ENCODE measurements at places on chromosomes 16 and 17.

- no peak for DNase-seq
These were observed 6.1 kb downstream of the KRT35 start for GRCh38 chr17:41474863-41475262.

- DNase-seq = no peak
These were observed 154.6 kb downstream of the NTN1 start for GRCh38 chr17:9175700-9176467.

DNA sequence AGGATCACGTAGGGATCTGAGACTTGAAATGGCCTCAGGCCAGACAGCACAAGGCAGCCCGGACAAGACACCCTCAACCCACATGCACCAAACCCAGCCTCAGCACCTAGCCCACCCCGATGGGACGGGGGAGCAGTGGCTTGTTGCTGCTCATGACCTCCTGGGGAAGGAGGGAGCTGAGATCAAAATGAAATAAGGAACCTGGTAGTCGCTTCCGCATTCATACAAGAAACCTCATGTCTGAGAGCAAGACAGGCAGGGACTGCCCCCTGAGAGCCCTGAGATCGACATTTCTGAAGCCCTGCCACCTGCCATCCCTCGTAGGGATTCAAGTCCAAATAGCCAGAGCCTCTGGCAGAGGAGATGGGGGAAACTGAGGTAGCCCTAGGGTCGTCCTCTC is 5.7 kb upstream of the CEP131 start:
- no peak for DNase-seq

GRCh38 chr17:16873174-16874035 is 98.5 kb downstream of the TNFRSF13B start:
- no peak for DNase-seq

GRCh38 chr16:5581908-5582307 is 484.3 kb upstream of the EEF2KMT start:
- no peak for DNase-seq

DNA sequence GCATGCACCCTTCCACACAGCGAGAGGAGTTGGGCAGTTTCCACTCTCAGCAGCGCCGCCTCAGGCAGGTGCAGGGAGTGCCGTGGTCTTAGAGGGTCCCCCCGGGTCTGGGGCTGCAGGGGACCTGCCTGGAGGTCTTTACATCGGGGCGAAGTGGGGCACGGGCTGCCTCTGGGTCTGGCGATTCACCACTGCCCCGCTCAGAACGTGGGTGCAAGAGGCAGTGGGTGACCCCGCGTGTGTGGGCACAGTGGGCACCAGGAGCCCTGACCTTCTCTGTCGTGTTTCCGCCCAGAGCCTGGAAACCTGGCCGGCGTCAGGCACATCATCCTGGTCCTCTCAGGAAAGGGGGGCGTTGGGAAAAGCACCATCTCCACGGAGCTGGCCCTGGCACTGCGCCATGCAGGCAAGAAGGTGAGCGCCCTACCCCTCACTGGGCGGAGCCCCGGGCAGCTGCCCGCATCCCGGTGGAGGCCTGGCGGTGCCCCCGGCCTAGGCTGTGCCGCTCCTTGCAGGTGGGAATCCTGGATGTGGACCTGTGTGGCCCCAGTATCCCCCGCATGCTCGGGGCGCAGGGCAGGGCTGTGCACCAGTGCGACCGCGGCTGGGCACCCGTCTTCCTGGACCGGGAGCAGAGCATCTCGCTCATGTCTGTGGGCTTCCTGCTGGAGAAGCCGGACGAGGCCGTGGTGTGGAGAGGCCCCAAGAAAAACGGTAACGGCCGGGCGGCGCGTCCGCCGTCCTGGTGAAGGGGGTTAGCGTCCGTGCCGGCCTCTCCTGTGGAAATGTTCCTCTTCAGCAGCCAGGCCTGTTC is 3.7 kb downstream of the NUBP2 start:
- DNase-seq = no peak

GRCh38 chr16:14284930-14285512 is 213.9 kb downstream of the MRTFB start:
- no peak for DNase-seq

- no peak for DNase-seq
These were observed 171.5 kb downstream of the IRF8 start for GRCh38 chr16:86070484-86070883.

GRCh38 chr16:53829186-53829747 is 125.3 kb downstream of the FTO start:
- DNase-seq = peak; percentile 32

GRCh38 chr16:72536723-72537435 is 364.9 kb upstream of the PMFBP1 start:
- DNase-seq = no peak

DNA sequence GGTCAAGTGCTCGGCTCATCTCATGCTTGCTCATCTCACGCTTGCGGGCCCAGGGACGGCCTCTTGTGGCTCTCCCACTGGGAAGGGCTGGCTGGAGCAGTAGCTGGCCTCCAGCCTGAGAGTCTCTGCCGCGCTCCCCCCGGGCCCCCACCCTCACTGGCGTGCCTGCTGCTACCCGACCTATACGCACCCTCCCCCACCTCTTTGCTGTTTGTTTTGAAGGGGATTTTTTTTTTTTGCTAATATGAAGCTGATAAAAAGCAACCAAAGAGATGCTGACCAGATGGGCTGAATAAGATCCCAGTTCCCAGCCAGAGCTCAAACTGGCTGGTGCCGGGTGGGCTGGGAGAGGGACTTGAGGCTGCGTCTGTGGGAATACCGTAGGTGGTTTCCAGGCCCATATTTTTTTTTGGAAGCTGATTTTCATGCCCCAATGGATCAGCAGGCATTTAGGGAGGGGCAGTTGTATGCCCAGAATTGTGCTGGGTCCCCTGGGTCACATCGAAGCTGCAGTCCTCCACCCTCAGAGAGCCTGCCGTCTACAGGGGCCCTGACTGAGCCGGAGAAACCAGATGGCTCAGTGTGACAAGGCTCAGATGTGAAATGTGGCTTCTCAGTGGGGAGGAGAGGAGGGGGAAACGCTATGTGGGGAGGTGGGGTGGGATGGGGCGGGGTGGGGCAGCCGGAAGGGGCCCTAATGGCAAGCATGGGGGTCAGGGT is 115.0 kb downstream of the RAP1GAP2 start:
- DNase-seq = no peak

- no peak for DNase-seq
These were observed 27.2 kb downstream of the MOSMO start for GRCh38 chr16:22035153-22035552.

DNA sequence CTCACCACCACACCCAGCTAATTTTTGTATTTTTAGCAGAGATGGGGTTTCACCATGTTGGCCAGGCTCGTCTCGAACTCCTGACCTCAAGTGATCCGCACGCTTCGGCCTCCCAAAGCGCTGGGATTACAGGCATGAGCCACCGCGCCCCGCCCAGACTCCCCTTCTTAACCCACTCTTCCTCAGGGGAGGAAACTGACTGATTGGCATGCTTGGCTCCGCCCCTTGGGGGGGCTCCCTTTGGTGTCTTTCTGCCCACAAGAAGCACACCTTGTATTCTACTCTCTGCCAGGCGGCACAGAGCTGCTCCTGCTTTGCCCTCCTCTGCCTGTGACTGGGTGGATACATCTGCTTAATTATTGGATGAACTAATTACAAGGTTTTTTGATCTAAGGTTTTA is 4.7 kb upstream of the ASGR2 start:
- no peak for DNase-seq

- DNase-seq = peak; percentile 38
These were observed 6.5 kb downstream of the TFAP4 start for GRCh38 chr16:4266372-4266771.

DNA sequence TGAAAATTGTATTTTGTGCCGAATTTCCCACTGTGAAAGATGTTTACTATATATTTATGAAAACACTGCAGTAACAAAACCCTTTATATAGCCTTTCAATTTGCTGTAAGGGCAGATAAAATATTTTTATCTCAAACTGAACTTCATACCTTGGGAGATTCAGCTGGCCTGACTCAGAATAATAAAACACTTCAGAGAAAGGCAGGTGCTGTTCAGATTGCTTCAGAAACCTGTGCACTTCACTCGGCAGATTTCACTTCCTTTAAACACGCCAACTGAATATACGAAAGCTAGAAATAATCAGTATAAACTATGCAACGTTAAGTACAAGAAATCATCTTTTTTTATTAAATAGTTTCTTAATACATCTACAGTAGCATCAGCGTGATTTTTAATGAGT is 839.1 kb upstream of the RBFOX1 start:
- no peak for DNase-seq

- DNase-seq = no peak
These were observed 228.9 kb downstream of the PMP22 start for GRCh38 chr17:15036238-15036637.

DNA sequence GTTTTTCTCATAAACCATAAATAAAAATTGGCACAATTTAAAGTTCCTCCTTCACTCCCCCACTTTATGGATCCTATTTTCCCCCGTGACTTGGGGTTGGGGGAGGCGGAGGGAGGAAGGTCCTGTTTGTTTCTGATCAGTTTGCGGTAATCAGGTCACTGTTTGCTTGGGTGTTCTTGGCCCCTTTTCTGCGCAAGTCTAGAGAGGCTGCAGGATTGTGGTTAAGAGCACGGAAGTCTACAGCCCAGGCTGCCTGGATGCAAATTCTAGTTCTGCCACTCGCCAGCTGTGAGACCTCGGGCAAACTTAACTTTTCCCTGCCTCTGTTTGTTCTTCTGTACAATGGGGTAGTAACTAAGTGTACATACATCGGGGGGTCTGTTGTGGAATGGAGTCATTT is 12.1 kb downstream of the ATP2C2 start:
- DNase-seq = no peak

- DNase-seq = no peak
These were observed 15.3 kb downstream of the CDH3 start for GRCh38 chr16:68660359-68660795.

GRCh38 chr16:57994778-57995177 is 5.7 kb downstream of the ZNF319 start:
- DNase-seq = peak; percentile 51

DNA sequence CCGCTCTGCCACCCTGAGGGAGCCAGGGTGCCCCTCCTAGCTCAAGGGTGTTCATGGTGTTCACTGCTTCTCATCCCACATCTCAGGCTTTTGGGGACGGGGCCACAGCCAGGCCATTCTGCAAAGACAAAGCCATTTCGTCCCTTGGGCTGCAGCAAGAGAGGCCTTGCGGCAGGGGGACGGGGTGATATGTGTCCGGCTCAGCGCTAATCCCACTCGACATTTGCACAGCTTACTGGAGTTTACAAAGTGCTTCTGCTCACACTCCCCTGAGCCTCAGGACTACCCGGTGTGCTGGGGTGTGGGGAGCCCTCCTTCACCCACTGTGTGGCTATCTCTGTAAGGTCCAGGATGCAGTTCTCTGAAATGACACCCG is 84.3 kb downstream of the RTN4RL1 start:
- no peak for DNase-seq

- DNase-seq = no peak
These were observed 60.8 kb downstream of the TEX14 start for GRCh38 chr17:58630883-58631522.

GRCh38 chr16:30741461-30741914 is 6.7 kb upstream of the PHKG2 start:
- DNase-seq = peak; percentile 95

DNA sequence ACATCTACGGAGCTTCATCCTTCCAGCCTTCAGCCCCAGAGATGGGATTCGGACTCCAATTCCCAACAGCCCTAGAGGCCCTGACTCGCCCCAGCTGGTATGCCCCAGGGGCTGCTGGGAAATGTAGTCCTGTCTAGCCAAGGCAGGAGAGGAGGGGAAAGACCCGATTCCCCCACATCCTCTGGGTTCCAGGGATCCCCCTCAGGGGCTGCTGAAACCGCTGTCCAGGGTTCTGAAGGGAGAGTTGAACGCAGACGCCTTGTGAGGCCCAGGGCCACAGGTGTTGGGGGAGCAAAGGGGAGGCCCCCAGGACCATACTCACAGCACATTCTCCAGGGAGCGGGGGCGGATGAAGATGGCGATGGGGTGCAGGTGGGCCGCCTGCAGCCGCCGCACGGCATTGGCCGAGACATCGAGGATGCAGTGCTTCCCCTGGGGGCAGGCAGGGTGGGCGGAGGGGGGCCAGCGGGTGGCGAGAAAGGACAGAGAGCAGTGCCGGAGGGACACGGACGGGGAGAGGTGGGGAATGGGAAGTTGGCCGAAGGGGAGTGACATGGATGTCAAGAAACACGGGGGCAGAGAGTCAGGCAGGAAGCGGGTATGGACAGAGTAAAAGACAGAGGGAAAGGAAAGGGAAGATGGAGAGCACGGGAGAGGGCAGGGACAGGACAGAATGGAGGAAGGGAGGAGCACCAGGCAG is 12.6 kb upstream of the ASGR1 start:
- DNase-seq = no peak

DNA sequence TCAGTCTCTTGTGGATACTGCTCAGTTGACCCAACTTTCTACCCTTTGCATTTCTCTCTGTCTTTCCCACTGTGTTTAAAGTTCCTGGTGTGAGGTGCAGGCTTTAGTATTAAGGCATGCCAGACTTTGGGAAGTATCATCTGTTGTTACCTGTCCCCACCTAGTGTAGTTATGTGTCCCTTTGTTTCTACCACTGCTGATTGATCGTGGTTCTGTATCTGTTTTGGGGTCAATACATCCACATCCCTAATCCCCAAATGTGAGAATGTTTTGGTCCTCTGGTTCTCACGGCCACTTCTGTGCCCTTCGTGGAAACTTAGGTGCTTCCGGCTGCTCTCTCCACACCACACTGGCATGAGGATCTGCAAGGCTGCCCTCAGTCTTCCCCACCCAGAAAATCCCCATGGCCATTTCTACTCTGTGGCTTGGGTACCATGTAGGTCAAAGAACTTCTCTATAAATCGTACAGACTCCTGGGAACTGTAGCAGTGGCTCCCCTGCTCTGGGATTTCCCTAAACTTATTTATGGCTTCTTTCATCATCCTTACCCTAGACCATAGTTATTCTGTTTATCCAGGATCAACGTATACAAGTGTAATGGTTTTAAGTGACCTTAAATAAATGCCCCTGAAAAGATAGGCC is 443.2 kb downstream of the XYLT1 start:
- DNase-seq = no peak

DNA sequence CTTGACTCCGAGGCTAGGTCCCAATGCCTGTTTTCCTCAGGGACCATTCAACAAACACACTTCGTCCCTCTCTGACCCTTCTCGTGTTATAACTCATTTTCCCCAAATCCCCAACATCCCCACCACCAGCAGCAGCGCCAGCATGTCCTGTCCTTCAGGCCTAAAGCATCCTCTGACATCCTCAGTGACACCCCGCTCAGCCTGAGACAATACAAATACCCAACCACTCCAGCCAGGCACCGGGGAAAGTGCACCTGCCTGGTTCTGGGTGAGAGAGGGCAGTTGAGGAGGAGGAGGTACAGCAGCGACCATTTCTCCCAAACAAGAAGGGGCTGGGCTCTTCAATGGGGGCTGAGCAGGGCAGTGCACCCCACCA is 4.7 kb downstream of the MNT start:
- DNase-seq = no peak

GRCh38 chr17:67027031-67027628 is 17.2 kb upstream of the CACNG1 start:
- no peak for DNase-seq

GRCh38 chr17:73658821-73659515 is 14.7 kb upstream of the SDK2 start:
- no peak for DNase-seq

All from Caki2 (cell line).